ENCODE measurements at places on chromosomes 16 and 17. TPM values are rescaled to one million over a fixed set of nuclear protein-coding genes. Genes with fewer than 3 reads are reported as not detected.

GRCh38 chr16:85370543-85370880 lies 242.6 kb upstream of the GSE1 start:
- H3K27ac ChIP-seq, result no peak overlapping the region
- H3K36me3 ChIP-seq, result no peaks in the 10 kb centered on the region
- H3K4me1 ChIP-seq, result peaks cover 17% of the 10 kb centered on the region
- no peak overlapping the region for H3K4me3 ChIP-seq

DNA sequence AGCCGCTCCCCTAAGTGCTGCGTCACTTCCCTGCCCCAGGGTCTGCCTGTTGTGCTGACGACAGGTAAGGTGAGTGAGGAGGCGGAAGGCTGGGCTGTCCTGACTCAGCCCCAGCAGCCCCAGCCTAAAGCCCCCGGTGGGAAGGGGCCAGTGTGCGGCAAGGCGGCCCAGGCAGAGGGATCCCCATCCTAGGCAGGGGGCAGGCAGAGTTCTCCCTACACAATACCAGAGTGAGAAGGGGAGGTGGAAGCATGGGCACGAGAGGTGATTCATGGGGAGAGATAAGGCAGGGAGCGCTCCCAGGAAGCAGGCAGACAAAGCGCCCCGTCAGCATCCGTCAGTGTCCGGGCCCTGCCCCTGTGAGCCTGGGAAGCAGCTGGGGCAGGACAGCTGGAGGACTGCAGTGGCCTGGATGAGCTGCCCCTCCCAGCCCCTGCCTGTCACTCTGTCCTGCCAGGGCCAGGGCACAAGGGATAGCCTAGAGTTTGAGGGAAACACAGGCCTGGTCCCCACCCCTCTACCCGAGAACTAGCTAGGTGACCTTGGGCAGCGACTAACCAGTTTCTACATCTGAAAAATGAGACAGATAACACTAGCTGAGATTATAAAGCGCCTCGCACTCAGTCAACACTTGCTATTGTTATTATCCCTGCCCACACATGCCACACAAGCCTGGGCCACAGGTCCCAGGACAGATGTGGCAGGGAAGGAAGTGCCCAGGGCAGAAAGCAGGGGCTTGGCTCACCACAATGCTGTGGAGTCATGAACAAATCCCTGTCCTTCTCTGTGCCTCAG lies 3.8 kb downstream of the FAM83G start:
- no peaks in the 10 kb centered on the region for H3K4me1 ChIP-seq
- H3K27ac ChIP-seq, result no peak overlapping the region
- DNase-seq, result no peak
- no peaks in the 10 kb centered on the region for H3K36me3 ChIP-seq
- no peak overlapping the region for H3K4me3 ChIP-seq
- no peaks in the 10 kb centered on the region for H3K27me3 ChIP-seq

Gene KRTAP4-3
- not detected for total RNA-seq

Gene CREBBP
- total RNA-seq, result 74.6 TPM
